ENCODE measurements at places on chromosomes 3 and 15.

GRCh38 chr3:116864590-116864927, 155.0 kb downstream of the TUSC7 start:
- no peak for DNase-seq

GRCh38 chr3:66456711-66457173, 44.1 kb downstream of the LRIG1 start:
- peak; percentile 71 for DNase-seq

GRCh38 chr15:91549581-91549980, 303.9 kb upstream of the SLCO3A1 start:
- no peak for DNase-seq

GRCh38 chr3:148128136-148128535, 569.6 kb upstream of the AGTR1 start:
- no peak for DNase-seq

DNA sequence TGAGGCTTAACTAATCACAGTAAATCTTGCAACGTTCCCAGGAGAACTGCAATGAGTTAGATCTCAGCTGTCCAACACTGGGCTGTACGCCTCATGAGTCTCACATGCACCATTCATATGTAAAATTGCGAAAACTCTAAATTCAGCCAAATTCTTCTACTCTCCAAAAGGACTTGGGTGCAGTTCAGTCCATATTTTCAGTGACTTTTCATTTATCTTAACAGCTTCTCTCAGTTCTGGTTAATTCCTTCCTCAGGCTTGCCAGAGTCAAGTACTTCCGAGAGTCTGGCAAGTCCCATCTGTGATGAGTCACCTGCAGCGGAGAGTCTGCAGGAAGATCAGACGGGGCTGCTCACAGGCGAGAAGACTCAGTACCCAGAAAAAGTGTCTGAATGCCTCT, 11.5 kb downstream of the CCDC80 start:
- DNase-seq, result no peak

GRCh38 chr3:190425833-190426232, 23.9 kb downstream of the TMEM207 start:
- no peak for DNase-seq

DNA sequence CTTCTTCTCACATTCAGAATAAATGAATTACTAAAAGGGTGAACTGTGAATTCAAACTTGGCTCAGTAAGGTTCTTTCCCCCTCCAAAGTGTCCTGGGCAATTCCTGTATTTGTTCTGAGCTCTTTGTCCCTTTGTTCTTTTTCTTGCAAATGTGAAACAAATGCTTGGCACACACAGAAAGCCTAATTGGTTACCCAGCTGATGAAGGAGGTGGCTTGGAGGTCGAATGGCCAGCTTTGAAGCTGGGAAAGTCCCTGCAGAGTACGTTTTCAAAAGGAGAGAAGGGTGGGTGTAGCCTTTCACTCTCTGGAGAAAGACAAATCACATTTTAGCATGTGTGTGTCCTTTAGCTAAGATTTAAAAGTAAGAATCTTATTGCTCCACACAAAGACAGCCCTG, 154.4 kb downstream of the PEX5L start:
- no peak for DNase-seq

DNA sequence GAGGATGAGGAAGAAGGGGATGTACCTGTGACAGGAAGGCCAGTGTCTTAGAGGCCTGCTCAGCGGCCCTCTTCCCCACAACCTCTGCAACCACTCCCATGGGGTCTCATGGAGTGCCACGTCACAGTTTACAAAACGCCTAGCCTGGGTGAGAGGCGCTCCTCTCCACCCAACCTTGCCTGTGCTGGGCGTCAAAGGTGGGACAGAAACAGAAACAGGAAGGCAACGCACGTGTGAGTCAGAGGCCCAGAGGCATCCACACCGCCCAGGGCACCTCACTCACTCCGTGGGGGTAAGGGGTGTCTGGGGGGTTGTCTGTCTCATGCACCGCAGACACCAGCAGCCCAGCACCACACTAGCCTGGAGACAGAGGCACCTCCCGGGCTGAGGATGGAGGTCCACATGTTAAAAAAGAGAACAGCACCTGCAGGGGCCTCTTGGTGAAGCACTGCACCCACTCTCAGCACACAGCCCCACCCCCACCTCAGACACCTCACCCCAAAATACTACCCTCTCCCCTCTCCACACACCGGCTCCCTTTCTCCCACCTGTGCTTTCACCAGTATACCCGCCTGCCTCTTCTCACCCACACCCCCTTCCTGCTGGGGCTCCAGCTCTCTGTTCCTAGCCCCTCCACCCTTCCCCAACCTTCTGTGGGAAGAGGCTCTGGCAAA, 4.7 kb upstream of the CALML4 start:
- DNase-seq, result no peak

DNA sequence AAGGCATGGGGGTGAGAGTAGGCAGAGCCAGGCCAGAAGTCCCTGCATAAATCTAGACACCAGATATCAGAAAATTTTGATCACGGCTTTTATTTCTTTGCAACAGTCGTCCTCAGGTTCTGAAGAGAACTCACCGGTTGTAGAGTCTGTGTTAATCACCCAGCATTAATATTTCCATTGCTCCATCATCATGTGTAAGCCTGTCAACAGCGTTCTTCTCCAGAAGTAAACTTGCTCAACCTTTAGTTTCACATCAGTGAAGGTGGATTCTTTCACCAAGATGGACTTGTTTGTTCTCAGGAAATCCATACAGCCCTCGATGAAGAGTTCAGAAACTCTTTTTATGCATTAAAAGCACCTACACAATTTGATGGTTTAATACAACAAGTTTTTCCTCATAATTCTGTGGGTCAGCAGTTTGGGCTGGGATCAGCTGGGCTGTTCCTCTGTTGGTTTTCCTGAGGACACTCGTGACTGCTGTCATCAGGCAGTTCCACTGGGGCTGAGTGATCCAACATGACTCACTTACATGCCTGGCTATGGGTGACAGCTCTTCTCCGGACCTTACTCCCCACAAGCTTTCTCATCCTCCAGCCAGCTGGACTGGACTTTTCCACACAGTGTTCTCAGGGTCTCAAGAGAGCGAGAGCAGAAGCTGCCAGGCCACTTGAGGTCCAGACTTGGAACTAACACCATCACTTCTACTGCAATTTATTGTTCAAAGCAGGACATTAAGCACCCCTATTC, 303.4 kb downstream of the ZNF621 start:
- DNase-seq, result no peak

DNA sequence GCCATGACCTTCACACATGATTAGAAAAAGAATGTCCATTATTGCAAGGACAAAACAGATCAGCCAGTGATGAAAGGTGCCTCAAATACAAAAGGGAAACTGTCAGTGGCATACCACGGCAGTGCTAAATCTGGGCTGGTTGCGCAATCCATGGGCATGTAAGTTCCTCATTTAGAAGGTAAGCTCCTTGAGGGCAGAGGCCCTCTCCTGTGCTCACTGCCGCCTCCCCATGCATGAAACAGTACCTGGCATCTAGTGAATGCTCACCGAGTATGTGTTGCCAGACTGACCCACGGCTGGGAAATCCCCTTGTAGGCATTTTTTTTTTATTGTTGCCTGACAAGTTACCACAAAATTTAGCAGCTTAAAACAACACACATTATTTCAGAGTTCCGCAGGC, 312.1 kb upstream of the CHRM5 start:
- DNase-seq, result no peak

GRCh38 chr15:27422997-27423396, 452.0 kb downstream of the GABRG3 start:
- DNase-seq, result no peak

GRCh38 chr3:105836533-105836932, 32.3 kb downstream of the CBLB start:
- no peak for DNase-seq

DNA sequence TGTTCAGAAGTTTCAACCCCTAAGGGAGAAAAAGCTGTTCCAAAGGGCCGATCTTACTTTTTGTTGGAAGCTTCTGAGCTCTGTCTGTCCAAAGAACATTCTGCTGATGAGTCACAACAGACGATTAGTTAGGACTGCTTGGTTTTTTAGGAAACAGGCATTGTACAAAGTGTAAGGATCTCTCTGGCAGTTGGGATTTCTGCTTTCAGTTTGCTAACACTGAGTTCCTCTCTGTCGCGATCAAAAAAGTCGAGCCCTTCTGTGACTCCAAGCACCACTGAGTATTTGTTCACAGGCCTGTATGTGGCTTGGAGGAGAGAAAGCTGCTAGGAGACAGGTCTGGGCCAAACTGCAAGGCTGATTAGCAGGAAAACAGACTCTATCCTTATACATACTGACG, 91.8 kb upstream of the PFN2 start:
- DNase-seq, result no peak

- peak; percentile 58 for DNase-seq
Observed at GRCh38 chr15:83396101-83396500, 51.0 kb upstream of the SH3GL3 start.

DNA sequence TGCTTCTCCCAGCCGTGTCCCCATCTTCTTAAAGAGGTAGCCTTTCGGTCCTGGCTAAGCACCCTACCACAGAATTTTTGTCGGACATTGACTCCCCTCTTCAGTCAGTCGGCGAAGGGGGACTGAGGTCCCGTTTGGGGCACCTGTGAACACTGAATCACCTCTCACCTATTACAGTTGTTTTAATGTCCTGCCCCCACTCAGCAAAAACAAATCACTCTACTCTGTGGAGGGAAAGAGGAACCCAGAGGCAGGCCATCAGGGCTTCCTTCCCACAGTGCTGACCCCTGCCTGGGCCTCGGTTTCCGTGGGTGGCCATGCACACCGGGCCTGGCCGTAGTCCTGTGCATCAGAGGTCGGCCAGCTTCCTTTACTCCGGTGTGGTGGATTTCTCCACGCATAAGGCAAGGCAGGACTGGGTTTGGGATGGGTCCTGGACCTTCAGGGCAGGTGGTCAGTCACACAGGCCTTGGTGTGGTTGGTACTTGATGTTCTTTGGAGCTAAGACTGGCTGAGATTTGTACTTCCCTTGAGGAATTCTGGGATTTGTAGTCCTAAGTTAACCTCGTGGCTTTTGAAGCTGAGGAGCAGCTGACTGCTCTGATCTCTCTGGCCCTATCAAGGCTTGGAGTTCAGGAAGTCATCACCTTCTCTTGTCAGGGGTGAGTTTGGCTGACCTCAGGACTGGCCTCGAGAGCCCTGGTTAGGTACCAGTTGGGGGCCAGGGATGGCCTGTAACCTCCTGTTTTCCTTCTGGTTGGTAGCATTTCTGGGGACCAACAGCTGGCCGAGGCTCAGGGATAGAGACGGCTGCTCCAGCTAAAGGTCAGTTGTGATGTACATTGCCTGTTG, 627 bp upstream of the FAM131A start:
- DNase-seq, result peak; percentile 66

DNA sequence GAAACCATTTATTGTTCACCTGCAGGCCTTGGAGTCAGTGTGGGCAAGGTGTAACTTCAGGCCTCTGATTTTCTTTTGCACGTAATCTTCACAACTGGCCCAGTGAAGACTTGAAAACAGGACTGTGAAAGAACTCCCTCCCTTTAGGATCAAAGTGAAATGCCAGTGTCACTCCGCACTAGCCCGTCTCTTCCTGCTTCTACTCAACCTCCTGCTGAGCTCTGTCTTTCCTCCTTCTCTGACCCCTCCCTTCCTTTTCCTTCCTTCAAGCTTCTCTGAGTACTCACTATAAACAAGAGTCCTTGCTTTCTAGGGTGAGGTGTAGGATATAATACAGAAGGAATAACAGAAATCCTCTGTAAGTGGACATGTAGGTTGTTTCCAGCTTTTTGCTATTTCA, 28.5 kb downstream of the TMEM41A start:
- DNase-seq, result no peak

- no peak for DNase-seq
Observed at GRCh38 chr15:99427210-99427609, 138.6 kb upstream of the MEF2A start.

- DNase-seq, result no peak
Observed at GRCh38 chr15:41633609-41634008, 26.6 kb upstream of the MGA start.

- DNase-seq, result no peak
Observed at GRCh38 chr15:41730543-41730942, 43.7 kb upstream of the MAPKBP1 start.

DNA sequence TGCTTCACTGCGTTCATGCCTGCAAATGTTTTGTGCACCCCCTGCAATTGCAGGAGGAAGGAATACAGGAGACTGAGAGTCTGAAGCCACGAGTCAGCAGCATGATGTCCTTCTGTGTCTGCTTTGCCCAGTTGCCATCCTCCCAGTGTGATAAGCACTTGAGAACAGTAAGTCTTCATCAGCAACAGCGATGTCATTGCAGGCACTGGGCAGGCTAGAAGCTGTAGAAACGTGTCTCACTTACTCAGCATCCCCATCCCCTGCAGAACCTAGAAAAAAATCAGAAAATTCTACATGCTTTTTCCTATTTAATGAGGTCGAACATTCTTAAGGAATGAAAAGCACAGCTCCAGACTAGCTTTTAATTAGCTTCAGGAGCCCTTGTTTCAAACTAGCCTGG, 156.5 kb upstream of the LPP start:
- DNase-seq, result no peak

GRCh38 chr15:67833710-67834511, 5.9 kb downstream of the RNU6-1 start:
- peak; percentile 76 for DNase-seq

- DNase-seq, result peak; percentile 13
Observed at GRCh38 chr15:80572337-80572736, 122.8 kb upstream of the ABHD17C start.

DNA sequence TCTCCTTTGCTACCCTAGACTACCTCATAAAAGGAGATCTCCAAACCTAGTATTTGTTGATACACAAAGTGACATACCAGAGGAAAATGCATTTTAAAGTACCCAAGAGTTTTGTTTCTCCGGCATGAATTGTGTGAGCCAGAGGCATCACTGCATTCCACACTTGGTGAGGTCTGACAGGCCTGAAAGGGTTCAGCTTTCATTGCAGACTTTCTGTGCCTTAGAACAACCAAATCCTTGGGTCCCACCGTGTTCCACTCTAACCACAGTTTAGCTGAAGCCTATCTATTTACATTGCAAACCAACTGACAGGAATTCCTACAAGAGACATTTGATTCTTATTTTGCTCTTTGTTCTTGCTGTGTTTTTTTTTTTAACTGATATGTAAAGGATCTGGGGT, 21.0 kb upstream of the EID1 start:
- DNase-seq, result no peak

DNA sequence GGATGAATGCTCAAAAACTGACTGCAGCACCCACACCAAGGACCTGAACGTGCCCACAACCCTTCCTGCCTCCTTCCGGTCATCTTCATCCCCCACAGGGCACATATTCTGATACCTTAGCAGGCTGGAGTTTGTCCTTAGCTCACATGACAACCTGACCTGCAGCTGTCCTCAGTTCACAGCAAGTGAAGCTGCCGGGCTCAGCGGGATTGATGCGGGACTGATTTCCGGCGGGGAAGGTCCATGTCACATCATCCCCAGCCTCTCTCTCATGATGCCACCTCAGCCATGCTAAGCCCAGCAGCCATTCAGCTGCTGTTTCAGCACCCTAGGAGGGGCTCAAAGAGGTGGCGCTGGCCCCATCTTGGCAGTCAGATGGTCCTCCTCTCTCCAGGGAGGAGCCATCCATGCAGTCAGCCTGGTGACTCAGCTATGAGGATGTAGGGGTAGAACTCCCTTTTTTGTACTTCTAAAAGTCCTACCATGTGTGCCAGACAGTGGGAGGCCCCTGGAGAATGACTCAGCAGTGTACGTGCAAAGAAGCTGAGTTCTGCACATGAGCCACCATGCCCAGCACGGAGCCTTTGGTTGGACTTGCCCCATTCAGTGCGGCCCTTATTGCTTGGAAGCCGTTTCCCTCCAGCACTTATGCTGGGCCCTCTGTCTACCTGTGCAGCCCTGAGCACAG, 9.5 kb downstream of the CA12 start:
- no peak for DNase-seq

- no peak for DNase-seq
Observed at GRCh38 chr3:189519458-189519857, 111.7 kb upstream of the TP63 start.

All from right forelimb (tissue), 1 donor.